ENCODE measurements at places on chromosomes 16 and 17.

- DNase-seq = no peak
These were observed 161.8 kb upstream of the KCNJ16 start for GRCh38 chr17:69913216-69913615.

DNA sequence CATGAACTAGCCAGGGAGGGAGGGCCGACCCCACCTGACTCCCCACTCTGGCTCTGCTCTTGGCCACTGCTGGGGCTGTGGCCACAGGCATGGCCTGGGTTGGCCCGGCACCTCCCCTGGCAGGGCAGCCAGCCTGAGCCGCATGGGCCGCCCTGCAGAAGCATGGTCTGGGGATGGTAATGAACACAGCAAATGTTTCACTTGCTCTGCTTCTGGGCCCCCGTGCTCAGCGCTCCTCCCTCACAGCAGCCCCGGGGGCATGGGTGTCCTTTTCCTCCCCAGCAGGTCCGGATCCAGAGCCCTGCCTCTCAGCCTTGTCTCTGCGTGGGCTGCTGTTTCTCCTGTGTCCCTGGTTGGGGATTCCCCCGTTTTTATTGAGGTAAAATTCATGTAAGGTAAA, 30.9 kb upstream of the KCNJ12 start:
- DNase-seq = no peak

DNA sequence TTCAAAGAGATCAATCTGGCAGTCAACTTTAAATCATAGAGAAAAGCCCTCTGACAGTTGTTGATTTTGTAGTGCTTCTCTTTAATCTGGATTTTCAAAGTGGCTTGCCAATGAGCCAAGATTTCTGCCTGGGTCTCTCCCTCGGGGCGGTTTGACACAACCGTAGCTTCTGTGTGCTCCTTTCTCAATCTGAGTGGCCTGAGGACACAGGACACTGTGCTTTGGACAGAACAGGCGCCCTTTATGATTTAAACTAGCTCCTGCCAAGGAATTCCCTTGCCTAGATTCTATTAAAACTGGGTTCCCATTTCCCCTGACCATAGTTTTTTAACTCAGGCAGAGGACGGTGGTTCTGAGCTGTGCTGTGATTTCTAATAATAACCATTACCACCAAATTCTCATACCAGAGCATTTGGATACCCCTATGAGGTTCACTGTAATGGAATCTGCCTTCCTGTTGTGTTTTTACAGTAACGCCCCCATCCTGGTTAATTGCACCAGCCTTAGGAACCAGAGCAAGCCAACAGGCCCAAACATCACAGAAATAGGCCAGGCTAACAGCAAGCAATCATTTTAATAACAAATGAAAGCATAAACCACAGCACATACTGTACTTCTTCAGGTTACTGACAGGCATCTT, 4.0 kb downstream of the ZFHX3 start:
- no peak for DNase-seq

GRCh38 chr17:44547625-44548267, 9.5 kb upstream of the FZD2 start:
- peak; percentile 68 for DNase-seq

DNA sequence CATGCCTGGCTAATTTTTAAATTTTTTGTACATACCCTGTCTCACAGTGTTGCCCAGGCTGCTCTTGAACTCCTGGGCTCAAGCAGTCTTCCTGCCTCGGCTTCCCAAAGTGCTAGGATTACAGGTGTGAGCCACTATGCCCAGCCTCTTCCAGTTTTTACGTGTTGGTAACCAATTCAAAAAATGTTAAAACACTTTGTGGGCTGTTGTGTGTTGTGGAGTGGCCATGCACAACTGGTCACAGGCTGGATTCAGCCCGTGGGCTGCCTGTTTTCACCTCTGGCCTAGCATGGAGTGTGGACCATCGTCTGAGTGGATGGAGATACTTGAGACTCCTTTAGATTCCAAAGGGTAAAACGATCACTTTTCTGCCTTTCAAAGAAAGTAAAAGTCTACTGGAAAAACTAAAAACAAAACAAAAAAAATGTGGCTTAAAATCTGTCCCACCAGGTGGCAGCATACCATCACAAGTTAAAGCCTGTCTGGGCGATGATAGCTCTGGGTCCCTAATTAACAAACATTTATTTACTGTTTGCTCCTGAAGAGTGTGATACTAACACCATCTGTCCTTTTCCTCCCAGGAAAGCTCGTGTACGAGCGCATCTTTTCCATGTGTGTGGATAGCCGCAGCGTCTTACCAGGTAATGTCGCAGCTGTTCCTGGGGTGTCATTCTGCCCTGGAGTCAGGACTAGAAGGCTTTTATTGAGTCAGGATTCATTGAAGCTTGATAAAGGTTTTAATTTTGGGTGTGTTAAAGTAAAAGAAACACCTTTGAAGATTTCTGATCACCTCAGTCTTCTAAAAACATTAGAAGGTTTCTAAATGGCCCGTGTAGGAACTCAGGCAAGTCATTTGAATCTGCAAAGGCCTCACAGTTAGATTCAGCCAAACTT, 45.8 kb downstream of the VPS35L start:
- DNase-seq = peak; percentile 37

DNA sequence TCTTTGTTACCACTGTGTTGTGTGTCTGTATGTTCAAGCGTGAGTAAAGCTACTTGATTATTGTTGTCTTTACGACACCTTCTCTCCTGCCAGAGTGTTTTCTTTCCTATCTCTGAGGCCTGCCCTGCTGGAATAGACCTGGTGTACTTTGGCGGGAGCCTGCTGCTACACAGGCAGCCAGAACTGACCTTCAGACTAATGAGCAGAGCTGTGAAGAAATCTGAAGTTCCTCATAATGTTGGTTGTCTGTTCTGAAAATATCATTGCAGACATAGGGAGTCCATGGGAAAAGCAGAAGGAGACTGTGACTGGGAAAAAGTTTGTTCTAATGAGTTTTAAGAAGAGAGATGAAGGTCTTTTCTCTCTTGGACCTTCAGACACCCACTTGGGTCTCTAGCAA, 9.8 kb downstream of the RHOT1 start:
- DNase-seq = no peak

GRCh38 chr17:13749891-13750235, 148.1 kb upstream of the HS3ST3A1 start:
- no peak for DNase-seq

- peak; percentile 61 for DNase-seq
These were observed 247.9 kb downstream of the SEC14L1 start for GRCh38 chr17:77388384-77389306.

DNA sequence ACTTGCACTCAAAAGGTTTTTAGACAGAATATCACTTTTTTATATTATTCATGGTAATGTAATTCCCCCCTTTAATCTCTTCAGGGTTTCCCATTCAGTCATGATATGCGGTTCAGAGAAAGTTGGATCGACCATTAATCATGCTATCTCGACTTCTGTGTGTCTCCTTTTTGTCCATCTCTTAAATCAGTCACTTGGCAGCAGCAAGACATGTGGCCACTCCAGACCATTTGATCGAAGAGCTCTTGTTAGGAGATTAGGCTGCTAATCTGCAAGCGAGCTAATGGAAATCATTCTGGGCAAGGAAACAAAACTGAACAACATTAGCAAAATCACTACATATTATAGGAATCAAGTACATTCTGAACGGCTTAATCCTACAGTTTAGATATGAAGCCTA, 449.9 kb downstream of the WWOX start:
- DNase-seq = no peak

- no peak for DNase-seq
These were observed 8.2 kb downstream of the PGAP3 start for GRCh38 chr17:39679521-39680192.

DNA sequence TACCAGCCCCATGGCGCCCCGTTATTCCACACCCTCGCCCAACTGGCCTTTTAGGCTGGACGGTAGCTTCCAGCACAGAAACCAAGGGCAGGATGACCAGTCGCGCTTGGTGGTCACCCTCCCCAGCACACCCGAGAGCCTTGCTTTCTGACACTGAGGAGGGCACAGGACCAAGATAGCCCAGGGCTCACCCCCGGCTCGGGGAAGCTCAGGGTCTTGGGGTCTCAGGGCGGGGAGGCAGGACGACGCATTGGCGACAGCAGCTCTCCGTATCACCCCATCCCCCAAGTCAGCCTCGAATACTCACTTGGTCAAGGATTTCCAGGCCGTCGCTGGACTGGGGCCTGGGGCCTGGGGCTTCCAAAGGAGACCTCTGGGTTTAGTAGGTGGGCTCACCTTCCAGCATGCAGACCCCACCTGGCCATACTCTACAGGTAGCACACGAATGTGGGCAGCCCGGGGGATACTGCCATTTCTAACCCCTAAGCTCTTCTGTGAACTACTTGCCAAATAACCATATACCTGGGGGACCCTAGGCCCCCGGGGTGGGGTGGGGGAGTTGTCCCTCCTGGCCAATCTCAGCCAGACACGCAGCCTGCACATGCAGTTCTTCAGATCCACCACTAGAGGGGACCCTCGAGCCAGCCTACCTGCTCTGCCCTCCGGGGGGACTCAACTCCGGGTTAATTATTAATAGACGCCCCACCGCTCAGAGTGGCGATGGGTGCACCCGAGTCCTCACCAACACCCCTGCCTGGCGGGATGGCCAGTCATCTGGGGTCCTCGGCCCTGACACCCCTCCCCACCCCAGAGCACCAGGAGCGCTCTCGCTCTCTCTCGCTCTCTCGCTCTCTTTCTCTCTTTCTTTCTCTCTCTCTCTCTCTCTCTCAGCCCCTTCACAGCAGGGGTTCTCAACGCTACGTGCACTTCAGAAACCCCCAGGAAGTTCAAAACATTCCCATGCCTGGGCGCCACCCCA, 30.0 kb downstream of the TBC1D16 start:
- DNase-seq = no peak

DNA sequence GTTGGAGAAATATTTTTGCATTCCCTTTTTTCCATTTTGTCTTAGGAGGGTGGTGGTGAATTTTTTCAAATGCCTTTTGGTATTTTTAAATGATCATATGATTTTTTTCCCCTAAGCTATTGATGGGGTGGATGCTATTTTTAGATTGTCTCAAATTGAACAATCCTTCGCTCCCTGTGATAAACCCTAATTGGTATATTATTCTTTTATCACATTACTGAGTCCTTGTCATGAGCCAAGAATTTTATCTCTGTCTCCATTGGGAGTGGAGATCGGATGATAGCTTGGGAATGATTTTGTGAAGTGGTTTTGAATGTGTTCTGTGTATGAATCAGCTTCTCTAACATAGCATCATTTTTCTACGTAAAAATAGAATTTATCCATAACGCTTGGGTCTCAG, 15.4 kb downstream of the NECAB2 start:
- no peak for DNase-seq

- no peak for DNase-seq
These were observed 7.7 kb upstream of the TBKBP1 start for GRCh38 chr17:47686276-47686635.

GRCh38 chr16:19486750-19487325, 35.1 kb downstream of the GDE1 start:
- no peak for DNase-seq

- no peak for DNase-seq
These were observed 3.1 kb downstream of the DHRS11 start for GRCh38 chr17:36594626-36595401.

GRCh38 chr16:63890081-63890480, 1231.8 kb downstream of the CDH11 start:
- DNase-seq = no peak

- no peak for DNase-seq
These were observed at the start of gene SNX20 for GRCh38 chr16:50681021-50681885. TSS of gene SNX20 (minus strand) at chr16:50681312. CDS start at chr16:50677526, 3,786 bp downstream.

- DNase-seq = no peak
These were observed 63.4 kb downstream of the DHRS7C start for GRCh38 chr17:9728005-9728404.

DNA sequence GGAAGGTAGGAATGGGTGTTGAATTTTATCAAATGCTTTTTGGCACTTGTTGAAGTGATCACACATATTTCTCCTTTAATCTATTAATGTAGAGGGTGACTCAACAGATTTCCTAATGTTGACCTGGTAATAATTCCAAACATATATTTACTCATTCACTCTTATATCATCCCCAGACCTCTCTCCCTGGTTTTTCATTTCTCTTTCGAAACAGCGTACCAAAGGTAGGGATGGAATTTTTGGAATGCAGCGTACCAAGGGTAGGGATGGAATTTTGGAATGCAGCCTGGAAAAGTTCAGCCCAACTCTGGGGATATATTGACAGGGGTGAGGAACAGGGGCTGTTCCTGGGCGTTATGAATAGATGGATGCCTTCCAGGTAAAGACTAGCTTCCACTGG, 7.3 kb downstream of the KIF18B start:
- no peak for DNase-seq

GRCh38 chr17:8503368-8503767, 67.7 kb downstream of the NDEL1 start:
- no peak for DNase-seq

- no peak for DNase-seq
These were observed 1.6 kb upstream of the XPO6 start for GRCh38 chr16:28213396-28213795.

DNA sequence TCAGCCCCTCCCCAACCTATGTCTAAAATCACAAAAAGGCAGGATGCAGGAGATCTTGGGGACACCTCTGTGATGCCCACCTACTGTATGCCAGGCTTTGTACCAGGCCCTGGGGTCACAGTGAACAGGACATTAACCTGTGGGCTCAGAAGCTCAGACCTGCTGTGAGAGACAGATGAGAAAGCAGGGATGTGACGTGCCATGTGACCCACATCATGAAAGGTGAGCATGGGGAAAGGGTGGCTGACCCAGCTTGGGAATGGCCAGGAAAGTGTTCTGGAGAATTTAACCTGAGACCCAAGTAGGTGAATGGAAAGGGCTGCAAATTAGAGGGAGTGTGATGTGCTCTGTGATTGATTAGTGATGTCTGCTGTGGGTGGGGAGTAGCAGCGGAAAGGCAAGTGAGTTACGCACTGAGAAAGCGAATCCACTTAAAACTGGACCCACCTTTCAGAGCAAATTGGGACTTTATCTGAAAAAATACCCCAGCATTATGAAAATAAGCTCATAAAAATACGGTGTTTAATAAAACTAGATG, 132.2 kb downstream of the IRF8 start:
- DNase-seq = no peak

DNA sequence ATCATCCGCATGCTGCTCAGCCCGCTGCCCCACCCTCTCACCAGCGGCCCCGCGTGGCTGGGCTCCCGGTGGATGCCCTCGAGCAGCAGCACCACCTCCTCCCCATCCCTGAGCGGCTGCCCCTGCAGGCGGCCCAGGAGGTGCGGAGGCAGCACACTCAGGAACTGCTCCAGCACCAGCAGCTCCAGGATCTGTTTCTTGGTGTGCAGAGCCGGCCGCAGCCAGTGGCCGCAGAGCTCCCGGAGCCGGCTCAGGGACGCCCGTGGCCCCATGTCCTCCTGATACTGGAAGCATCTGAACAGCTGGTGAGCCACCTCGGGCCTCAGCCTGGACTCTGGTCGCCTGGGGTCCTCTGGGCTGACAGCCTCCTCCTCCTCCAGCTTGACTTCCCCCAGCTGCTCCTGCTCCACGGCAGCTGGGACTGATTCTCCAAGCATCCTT, 6.6 kb downstream of the ZSCAN10 start:
- peak; percentile 64 for DNase-seq

DNA sequence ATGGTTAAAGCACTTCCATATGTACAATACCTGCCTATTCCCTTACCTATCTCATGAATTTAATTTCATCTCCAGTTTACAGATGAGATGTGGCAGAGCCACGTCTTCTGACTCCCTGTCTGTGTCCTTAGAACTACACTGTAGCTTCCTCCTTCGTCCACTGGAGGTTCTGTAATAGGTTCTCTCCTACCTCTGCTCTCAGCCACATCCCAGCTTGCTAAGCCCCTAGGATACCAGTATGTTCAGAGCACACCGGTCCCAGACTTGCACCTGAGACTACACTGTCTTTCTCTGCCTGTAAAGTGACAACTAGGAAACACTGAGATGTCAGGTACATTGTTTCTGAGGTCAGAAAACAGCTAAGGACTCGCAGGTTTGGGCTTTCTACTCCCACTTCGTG, 3.8 kb upstream of the RASL10B start:
- DNase-seq = no peak

Data from right kidney (tissue), 9 donors.